ENCODE measurements at places on chromosomes 6 and 20.

DNA sequence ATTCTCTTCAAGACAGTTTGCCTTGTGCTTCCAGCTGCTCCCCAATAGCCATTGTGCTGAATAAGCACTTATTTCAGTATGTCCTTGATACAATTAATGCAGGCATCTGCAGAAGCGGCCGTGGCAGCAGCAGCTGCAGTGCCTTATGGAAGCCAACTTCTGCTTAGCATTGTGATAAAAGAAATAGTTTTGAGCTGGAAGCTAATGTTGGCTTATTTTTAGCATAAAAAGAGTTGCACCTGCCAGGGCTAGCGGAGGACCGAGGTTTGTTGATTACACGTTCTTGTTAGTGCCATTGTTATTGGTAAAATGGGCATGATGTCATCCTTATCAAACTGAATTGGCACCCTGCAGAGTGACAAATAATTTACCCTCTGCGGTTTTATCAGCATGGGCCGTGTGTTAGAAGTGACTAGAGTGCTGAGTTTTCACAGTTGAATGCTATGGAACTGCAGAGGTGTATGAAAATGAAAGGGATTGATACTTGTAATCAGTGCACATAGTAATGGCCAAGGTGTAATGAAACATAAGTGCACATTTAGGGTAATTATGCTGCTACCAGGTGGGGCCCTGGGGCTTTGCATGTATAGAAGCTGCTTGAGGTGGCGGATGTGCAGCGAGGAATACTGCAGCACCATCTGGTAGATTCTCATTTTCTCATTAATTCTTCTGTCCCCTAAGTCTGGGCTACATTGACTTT lies 334.3 kb downstream of the CDKAL1 start:
- no peak for DNase-seq

DNA sequence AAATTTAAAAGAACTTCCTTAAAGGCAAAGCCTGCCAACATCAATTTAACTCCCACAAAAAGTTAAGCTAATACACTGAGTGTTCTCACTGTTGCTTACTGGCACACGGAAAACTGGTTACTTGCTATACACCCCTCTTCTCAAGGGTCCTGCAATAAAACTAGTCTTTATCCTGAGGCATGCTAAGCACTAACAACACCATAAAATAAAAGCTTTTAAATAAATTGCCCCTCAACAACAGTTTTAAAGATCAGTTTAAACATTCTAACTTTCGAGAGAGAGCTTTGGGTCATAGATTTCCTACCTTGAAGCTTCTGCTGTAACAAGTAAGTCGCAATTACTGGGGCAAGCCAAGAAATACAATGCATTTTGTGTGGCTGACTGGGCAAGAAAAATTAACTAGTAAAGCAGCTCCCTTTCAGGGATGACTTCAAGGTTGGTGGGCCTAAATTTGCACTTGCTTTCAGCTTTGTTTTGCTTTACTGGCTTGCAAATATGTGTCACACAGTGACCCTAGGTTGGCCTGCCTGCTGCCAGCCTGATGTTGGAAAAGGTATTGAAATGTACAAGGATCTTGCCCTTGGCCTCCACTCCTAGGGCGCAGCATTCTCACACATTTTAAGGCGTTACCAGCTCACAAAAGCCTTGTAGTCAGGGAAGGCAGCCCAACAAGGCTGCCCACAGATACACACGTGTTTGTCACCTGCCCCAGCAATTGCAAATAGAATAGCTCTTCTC lies 4.0 kb upstream of the HEY2 start:
- no peak for DNase-seq

DNA sequence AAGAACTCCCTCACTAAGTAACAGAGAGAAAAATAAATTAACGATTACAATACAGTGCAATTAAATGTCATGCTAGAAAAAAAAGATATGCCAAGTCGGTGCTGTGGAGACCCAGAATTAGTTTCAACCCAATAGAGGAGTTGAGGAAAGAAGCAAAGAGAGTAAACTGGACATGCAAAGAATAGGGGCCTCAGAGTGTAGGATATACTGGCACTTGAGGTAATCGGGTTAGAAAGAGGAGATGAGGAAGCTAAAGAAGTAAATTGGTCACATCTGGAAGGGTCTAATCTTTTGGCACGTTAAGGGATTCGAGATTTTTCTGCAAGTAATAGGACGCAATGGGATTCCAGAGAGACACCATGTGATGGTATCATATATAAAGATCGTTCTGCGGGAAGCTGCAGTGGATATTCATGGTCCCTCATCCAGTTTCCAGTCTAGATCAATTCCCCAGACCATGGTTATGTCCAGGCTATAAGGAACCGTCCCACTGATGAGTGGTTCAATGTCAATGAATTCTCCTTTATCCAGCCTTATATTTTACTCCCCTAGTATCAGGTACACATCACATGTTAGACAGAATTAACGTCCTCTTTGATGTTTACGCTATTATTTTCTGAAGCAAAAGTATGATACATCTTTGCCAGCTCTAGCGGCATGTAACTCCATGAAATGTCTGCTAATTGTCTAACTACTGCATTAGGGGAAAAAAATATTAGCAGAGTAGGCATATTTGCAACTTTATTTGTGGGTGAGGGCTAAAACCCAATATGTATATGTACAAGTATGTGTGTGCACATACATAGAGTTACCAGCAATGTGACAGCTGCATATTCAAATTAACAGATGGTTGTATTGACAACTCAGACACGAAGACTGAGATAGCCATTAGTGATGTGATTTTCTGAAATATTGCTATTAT lies 1.1 kb upstream of the TBC1D32 start:
- DNase-seq: no peak

- no peak for DNase-seq
Observed at GRCh38 chr20:20808016-20808415, 95.6 kb upstream of the RALGAPA2 start.

DNA sequence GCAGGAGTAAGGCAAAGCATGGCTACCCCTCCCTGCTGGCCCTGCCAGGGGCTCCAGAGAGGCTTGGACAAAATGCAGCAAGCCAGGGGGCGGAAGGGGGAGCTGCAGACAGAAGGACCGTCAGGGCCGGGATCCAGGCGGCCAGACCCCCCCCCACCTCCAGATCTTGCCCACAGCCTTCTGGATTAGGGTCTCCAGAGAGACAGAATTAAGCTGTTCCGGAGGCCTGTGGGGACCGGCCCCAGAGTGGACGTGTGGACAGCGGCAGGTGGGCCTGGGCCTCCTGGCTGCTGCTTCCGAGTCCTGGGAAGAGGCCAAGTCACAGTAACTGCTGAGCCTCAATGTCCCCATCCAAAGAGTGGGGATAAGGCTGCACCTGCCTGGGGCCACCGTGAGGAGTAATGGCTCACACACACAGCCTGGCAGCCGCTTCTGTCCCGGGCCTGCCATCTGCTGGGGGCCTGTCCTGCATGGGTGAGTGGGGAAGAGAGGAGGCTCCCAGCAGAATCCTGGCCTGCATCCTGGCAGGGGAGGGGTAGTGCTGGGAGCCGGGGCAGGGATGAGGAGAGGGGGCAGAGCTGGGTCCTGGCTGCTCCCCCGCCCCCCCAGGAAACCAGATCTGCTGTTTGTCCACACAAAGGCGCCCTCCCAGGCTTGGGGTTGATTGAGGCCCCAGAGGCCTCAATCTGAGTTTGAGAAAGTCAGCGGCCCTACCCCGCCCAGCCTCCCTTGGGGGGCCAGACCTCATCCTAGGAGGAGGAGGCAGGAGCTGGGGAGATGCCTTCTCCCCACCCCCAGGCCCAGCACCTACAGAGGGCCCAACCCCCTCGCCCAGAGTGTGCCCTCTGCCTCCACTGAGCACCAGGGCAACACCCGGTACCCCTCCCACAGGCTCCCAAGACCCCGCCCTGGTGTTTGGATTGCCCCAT lies 3.9 kb downstream of the LAMA5 start:
- DNase-seq: no peak

- DNase-seq: peak; percentile 82
Observed at GRCh38 chr6:25035512-25036435, 100.0 kb upstream of the RIPOR2 start.

- peak; percentile 50 for DNase-seq
Observed at GRCh38 chr6:44697327-44697726, 309.8 kb downstream of the CDC5L start.

- DNase-seq: no peak
Observed at GRCh38 chr6:36712816-36713215, 15.2 kb downstream of the RAB44 start.

- no peak for DNase-seq
Observed at GRCh38 chr6:119237177-119237715, 112.3 kb downstream of the MAN1A1 start.

DNA sequence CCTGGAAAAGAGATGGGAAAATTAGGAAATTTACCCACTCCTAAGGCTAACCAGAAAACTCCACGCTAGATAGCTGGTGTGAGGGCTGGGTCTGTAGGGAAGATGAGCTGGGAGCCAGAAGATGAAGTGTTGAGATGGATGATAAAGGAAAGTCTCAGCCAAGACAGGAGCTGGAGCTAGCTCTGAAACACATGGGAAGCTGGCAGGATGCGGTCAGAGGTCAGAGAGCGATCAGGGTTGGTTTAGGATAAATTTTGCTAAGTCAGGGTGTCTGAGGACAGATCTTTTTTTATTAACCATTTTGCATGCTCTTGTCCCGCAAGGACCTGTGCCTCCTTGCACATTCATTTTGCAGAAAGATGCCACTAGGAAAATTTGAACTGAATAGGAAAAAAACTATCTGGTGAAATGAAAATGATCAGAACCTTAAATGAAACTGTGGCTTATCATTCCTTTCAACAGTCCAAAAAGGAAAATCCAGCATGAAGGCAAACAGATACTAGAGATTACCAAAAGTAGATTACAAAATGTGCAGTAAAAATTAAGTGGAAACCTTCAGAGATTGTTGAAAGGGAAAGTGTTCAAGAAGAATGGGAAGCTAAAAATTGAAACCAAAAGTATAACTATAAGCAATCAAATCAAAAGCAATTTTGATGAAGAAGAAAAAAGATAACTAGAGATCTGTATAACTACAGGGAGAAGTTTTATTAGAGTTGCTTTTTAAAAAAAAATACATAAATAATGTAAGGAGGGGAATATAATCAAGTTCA lies 10.7 kb upstream of the EDN1 start:
- DNase-seq: peak; percentile 57

- DNase-seq: peak; percentile 64
Observed at GRCh38 chr6:56842686-56843475, 112.0 kb upstream of the BEND6 start.

GRCh38 chr6:156507656-156508055 lies 269.5 kb upstream of the ARID1B start:
- no peak for DNase-seq

DNA sequence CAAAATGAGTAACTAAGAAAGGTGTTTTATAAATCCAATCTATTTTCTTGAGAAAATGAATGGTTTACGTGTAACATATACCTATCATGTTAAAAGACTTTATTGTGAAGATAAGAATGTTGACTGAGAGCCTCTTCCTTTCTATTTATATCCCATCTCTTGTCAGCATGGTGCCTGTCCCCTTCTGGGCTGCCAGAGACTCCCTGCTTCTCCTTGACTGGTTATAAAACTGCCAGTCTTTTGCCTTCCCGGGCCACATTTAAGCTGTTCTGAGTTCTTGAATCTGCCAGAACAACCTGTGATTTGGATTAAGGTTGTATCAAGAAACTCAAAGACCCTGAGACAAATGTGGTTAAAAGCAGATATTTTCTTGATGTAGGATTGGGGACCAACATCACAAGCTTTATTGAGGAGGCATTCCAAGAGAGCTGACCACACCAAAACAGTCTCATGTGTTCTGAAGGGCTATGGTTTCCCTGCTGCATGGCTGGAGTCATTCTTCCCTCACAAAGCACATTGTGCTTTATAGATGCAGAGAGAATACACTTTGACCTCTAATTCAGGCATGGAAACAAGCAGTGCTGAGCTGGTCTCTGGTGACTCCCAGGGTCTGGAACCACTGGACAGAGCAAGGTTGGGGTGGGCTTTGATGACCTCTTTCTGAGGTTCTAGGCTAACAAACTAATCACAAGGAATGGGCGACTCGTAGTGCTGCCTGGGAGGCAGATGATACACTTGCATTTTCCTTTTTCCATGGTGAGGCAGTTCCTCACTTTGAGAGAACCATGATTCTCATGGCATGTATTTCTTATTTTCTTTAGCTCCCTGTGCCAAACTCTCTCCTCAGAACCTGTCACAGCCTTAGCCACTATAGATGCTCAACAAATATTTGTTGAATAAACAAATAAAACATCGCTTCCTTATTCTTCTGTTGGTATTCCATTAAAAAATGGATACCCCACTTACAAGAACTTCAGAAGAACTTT lies 205.0 kb upstream of the PREP start:
- DNase-seq: peak; percentile 52

DNA sequence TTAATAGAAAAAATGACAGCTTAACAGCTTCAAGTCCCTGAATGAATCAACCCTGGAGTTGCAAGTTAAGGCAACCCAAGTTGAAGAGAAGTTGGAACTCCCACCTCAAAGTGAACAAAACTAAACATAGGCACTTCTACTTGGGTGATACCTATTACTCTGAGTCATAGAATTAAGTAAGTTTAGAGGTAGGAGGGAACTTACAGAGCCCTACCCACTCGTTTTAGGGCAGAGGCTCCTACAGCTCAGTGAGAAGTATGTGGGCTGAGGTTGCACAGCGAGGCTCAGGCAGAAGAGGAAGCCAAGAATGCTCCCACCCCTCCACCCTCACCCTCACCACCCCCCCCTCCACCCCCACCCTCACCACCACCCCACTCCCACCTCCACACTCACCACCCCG lies 42.2 kb downstream of the NFATC2 start:
- DNase-seq: no peak
